ENCODE measurements at places on chromosomes 4 and X.

GRCh38 chr4:24219209-24219608 is 329.4 kb upstream of the PPARGC1A start:
- no peak for DNase-seq

- DNase-seq = no peak
Observed at GRCh38 chr4:75004755-75005668, 72.1 kb downstream of the PARM1 start.

- no peak for DNase-seq
Observed at GRCh38 chrX:41913476-41913875, 9.9 kb downstream of the CASK start.

DNA sequence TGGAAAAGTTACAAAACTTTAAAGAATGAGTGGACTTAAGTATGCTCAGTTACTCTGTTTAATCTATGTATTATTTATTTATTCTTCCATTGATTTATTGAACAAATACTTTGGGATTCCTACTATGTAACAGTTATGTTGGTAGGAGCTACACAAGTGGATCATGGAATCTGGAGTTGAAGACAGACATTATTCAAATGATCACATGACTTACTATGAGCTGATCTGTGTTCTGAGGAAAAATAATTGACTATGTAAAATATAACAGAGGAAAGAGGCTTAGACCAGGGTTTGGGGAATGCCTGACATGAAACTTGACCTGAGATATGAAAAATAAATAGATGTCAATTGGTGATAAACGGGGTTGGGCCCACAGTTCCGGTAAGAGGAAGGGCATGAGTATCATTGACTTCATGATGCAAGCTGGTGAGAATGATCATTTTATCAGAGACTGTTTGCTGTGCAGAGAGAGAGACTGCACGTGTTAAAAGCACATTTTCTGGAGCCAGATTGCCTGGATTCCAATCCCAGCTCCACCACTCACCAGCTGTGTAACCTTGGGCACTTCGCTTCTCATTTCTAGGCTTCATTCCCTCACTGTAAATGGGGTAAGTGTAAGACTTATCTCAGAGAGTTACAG is 179.0 kb downstream of the SPCS3 start:
- no peak for DNase-seq

DNA sequence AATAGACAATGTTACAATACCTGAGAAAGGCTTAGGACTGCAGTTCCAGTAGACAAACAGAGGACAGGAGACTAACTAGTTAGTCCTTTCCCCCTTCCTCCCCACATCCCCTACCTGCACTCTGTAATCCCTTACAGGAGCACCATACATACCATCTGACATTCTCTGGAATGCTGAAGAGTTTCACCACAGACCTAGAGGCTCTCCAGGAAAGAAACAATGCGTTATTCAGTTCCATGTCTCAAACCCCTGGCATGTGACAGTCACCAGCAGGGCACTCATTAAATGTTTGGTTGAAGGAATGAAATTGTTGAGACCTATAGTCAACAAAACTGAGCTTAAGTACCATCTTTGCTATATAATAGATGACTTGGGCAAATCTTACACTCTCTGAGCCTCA is 100.2 kb upstream of the USP38 start:
- DNase-seq = no peak

DNA sequence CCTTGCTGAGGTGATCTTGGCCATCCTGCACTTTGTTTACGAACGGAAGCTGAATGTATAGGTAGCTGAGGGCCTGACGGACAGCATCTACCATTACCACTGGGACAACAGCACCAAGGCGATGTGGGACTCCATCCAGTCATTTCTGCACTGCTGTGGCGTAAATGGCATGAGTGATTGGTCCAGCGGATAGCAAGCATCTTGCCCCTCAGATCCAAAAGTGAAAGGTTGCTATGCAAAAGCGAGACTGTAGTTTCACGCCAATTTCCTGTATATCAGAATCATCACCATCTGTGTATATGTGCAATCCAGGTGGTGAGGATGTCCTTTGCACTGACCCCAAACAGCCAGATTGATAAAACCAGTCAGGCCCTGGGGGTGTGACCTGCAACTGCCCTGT is 4.2 kb upstream of the PYURF start:
- no peak for DNase-seq

DNA sequence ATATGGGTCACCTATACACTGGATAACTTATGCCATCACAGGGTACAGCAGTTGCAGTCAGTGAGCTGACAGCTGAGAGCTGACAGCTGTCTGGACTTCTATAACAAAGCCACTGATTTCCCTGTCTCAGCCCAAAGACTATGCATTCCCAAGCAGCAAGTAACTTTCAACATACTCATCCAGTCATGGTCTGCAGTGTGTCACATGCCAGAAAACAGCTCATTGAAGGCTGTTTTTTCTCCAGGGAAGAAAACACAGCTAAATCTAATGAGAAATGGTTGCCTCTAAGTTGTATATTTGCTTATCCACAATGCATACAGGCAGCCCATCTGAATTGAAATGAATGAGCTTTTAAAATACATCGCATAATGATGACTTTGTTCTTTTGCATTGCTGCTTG is 6.3 kb downstream of the KIAA1210 start:
- DNase-seq = no peak
